ENCODE measurements at places on chromosomes 16 and 17.

- no peak for DNase-seq
These were observed 4.1 kb upstream of the RILP start for GRCh38 chr17:1653735-1654134.

DNA sequence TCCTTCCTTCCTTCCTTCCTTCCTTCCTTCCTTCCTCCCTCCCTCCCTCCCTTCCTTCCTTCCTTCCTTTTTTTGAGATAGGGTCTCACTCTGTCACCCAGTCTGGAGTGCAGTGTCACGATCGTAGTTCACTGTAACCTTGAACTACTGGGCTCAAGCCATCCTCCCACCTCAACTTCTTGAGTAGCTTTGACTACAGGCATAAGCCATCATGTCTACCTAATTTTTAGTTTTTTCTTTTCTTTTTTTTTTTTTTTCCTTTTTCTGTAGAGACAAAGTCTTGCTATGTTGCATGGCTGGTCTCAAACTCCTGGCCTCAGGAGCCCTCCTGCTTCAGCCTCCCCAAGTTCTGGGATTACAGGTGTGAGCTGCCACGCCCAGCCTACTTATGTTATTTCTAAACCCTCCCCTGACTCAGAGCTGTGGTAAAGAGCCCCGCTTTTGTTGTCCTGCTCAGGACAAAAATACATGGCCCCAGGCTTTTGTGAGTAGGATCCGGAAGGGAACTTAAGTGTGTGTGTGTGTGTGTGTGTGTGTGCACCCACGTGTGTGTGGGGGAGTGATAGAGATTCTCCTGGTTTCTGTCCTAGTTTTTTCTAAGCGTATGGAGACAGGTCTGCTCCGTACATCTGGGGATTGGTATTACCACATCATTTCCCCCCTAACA is 67.1 kb downstream of the PRKCB start:
- DNase-seq = no peak

DNA sequence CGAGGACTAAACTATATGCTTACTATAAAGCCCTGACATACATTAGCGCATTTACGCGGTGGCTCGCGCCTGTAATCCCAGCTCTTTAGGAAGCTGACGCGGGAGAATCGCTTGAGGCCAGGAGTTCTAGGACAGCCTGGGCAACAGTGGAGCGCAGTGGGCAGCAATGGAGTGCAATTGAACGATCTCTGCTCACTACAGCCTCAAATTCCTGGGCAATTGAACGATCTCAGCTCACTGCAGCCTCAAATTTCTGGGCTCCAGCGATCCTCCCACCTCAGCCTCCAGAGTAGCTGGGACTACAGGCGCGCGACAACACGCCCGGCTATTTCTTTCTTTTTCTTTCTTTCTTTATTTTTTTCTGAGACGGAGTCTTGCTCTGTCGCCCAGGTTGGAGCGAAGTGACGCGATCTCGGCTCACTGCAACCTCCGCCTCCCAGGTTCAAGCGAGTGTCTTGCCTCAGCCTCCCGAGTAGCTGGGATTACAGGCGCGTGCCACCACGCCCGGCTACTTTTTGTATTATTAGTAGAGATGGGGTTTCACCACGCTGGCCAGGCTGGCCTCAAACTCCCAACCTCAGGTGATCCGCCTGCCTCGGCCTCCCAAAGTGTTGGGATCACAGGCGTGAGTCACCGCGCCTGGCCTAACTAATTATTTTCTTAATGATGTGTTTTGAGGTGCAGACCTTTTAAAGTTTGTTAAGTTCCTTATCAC is 506 bp upstream of the COG7 start:
- DNase-seq = no peak

DNA sequence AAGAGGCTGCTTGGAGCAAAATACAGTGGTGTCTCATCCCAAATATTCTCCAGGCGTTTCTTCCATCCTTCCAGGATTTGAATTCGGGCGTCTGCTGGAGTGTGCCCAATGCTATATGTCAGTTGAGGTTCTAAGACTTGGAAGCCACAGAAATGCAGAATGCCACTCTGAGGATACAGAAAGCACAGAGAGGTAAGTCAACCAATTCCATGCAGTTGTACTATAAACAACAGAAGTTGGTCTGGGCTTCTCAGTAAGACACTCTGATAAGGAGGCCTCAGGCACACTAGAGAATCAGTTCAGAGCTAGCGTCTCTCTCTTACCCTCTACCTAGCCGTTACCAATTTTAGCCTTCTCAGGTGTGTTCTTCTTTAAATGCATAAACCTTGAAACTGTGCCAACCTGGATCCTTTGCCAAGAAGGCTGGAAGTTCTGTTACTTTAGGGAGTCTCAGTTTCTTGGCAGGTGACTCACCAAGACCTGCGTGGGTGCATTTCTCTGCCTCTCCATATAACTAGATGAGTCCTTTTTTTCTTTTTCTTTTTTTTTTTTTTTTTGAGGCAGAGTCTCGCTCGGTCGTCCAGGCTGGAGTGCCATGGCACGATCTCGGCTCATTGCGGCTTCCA is 15.1 kb downstream of the NQO1 start:
- DNase-seq = no peak

DNA sequence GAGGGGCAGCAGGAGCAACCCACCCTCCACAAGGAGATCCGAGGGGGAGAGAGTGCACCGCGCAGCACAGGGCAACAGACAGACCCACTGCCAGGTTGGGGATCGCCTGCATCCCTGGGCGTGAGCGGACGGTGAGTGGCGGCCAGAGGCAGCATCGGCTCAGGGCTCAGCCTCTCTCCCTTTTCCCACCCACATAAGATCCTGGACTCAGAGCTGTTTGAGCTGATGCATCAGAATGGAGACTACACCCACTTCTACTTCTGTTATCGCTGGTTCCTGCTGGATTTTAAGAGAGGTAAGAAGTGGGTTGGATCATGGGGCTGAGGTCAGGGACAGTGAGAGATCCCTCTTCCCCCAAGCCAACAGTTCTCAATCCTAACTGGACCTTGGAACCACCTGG is 23.2 kb downstream of the MNT start:
- DNase-seq = no peak

GRCh38 chr16:49194537-49195236 is 87.0 kb downstream of the CBLN1 start:
- no peak for DNase-seq

DNA sequence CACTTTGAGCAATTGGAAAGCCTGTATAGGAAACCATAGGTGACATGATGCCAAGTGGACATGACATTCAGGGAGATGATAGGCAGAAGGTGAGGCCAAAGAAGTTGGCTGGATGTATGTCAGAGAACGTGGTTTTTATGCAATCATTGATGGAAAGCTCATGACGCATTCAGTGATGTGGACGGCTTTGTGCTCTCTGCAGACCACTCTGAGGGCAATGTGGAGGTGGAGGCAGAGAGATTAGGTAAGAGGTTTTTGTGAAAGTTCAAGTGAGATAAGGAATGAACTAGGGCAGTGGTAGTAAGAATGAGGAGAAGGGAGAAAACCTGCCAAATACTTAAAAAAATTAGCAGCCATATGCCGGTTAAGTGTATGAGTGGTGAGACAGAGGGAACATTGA is 99.0 kb downstream of the PRKCA start:
- no peak for DNase-seq

DNA sequence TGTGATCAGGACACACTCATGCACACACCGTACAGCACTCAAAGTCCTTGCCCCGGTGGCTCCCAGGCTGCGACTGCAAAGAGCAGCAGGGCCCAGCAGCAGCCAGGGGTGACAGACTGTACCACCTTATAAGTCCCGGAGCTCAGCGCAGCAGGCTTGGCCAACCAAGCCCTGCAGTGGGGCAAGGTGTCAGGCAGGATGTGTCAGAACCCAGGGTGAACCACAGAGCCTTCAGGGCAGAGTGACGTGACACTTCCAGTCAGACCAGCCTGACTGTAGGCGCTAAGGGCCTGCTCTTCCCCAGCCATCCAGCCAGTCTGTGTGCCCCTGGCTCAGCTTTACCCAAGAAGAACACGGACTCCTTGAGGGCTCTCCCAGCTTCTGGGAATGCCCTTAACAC is 204.1 kb downstream of the COPRS start:
- DNase-seq = no peak

DNA sequence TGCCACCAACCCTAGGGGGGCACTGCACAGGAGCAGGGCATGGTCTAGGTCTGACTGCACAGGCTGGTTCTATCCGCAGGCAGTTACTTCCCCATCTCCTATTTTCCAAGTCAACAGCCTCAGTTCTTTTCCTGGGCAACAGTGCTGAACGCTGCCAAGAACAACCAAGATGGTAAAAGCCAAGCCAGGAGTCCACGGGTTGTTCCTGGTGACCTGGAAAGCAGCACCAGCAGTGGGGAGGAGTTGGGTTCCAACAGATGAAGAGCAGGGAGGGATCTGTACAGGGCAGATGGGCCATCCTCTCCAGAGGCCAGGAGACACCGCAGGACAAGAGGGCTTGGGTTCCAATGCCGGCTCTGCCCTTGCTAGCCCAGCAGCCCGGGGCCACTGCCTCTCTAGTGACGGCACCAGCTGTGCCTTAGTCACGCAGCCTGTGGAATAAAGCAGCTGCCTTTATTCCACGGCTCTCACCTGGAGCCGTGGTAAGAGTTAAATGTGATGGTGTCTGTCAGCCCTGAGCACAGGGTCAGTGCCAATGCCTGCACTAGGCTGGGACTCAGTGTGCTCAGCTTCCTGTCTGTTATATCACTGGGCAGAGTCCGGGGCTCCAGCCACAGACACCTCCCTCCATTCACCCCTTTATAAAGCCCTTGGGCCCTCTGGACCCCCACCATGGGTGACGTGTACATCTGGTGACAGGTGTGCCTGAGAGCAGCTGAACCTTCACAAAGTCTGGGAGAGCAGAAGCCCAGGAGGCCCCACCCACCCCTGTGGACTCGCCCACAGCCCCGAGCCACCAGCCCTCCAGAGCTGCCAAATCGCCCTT is 44.9 kb downstream of the MARF1 start:
- no peak for DNase-seq

GRCh38 chr16:84214451-84215066 is 23.6 kb downstream of the ADAD2 start:
- DNase-seq = no peak

DNA sequence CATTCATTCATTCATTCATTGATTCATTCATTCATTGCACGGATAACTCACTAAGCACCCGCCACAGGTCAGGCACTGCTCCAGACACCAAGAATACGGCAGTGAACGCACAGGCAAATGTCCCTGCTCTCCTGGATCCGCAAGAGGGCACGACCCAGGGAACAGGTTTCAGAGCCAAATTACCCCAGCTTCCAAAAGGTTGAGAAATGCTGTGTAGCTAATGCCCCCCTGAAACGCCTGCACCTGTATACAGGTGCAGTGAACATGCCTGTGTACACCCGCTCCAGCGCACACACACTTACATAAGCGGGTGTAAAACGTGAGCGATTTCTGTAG is 9.6 kb upstream of the UBE2I start:
- no peak for DNase-seq

DNA sequence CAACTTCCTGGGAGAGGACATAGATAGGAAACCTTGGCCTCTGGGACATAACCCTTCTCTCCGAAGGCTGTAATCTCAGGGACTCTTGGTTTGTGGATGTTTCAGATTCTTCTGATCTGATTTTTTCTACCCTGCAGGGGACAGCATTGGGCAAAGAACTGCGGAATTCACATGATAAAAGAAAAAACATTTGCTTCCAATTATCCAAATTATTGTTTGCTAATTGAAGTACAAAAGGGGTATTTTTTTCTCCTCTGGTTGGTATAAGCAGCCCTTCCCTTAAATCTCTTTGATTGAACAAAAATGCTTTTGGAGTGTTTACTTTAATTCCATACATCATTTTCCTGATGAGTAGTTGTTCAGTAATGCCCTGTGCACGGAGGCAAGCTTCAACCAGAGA is 251.7 kb upstream of the IRX3 start:
- peak; percentile 48 for DNase-seq

DNA sequence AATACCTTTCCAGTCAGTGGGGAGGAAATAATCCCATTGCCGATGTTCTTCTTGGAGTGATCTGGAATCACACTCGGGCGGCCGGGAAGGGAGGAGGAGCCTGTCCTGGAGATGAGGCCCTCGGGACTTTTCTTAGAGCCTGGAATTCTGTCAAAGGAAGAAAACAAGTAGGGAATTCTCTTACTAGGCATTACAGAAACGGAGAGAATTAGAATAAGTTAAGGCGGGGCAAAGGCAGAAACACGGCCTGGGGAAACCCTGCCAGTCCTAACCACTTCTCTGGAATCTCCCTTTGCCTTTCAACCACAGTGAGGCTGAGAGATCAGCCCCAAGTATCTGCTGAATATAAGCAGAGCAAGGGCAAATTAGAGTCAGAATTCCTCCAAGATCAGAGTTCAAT is 27.8 kb downstream of the USP36 start:
- DNase-seq = no peak

- no peak for DNase-seq
These were observed 42.4 kb downstream of the PPL start for GRCh38 chr16:4894276-4895150.

DNA sequence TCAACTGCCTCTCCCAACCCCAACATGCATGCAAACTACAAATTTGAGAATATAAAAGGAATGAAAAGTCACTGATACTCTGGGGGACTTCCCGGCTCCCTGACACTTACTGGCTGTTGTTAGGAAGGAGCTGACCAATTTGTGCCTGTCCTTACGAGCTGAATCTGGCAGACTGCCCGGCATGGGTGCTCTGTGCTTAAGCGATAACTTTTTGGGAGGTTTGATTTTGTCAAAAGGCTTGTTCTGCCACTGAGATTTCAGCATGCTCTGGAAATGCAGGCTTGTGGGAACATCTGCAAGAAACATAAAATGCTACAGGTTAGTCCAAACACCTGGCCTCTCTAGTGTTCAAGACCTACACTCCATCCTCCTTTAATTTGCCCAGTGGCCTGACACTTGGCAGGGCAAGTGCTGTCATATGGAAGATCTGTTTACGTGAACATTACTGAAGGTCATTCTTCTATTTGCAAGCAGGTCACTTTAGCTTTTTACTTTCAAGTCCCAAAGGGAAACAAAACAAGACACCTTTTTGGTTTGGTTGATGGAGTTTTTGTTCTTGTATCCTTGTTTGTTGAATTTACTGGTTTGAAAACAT is 40.6 kb downstream of the STH start:
- no peak for DNase-seq

DNA sequence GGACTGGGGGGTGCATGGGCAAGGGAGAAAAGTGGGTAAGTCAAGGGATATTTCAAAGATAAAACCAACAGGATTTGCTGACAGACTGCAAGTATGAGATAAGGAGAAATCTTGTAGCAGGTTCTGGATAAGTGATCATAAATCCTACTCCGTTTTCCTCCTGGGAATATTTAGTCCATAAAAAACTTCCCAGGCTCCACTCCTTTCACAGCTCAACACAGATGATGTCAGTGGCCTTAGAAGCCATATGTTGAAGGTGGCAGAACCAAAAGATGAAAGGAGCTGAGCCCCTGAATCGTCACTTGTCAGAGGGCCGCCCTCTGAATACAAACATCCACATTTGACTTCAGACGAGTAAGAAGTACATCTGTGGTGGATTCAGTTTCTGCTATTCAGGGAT is 71.7 kb downstream of the GRIN2A start:
- no peak for DNase-seq

DNA sequence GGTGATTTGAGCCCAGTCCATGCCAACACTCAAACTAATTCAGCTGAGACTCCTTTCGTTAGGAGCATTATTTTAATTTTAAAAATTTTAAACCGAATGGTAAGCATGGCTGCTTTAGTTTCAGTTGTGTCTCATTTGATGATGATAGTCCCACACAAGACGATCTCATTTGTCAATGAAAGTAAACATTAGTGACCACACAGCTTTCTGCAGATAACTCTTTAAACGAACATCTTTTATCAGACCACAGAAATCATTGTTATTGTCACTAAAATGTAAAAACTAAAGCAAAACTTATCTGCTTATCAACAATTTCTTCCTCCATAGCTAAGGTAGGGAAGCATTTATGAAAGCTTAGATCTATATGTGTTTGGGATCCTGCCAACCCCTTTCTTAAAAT is 382.2 kb downstream of the ZFHX3 start:
- no peak for DNase-seq

GRCh38 chr16:85293904-85294642 is 181.8 kb upstream of the CIBAR2 start:
- DNase-seq = no peak
